ENCODE measurements at places on chromosomes 6 and 20.
A peak's percentile ranks its signal among the peaks of the same experiment; 100 is the strongest.

GRCh38 chr6:64750910-64751309, 956.1 kb downstream of the EYS start:
- DNase-seq, result no peak

- DNase-seq, result no peak
These were observed 306.3 kb upstream of the IRAK1BP1 start for GRCh38 chr6:78561015-78561414.

DNA sequence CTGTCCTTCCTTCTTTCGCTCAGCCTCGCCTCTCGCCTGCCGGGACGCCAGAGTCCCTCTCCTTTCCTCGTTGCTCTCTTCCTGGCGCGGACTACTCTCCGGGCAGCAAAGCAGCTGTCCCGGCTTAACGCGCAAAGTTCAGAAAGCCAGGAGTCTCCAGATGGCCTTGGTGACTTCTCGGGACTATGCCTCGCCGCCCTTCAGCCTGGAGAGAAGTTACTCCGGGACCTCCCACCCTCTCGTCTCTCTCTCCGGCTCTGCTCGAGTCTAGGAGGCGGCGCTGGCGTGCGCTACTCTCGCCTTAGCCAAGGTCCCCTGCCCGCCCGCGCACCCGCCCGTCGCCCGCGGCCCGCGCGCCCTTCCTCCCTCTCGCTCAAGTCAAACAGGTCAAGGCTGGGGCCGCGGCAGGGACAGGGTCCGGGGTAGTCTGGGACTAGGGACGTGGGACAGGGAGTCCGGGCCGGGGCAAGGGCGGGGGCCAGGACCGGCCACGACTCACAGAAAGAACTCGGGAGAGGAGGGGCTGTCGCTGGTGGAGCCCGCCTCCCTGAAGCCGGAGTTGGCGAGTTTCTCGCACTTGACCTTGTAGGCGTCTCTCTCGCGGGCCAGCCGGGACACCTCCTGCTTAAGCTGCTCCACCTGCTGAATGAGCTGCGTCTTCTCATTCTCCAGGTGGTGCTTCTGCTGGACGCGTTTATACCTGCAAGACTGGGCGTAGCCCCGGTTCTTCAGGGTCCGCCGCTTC, 1.5 kb downstream of the MAFB start:
- no peak for DNase-seq

GRCh38 chr6:156791320-156791850, 14.2 kb downstream of the ARID1B start:
- DNase-seq, result no peak

DNA sequence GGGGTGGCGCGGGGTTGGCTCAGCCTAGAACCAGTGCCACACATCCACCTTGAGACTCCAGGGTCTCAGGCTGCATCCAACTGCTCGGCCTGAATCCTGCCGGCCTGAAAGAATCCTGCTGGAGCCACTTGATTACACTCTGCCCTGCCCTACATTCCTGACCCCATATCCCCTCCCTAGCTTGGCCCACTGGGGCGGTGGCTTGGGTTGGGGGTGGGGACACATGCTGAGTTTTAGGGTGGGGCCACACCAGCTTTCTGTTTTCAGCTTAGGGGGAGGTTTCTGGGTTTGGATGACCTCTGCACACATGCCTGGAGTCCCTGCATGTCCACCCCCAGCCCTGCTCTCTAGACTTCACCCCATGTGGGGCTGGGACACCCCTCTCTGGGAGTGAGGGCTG, 6.8 kb downstream of the ITPR3 start:
- DNase-seq, result no peak

GRCh38 chr20:34705397-34706301, 1.5 kb downstream of the TP53INP2 start:
- no peak for DNase-seq

- no peak for DNase-seq
These were observed 57.5 kb upstream of the IL20RA start for GRCh38 chr6:137102050-137102848.

DNA sequence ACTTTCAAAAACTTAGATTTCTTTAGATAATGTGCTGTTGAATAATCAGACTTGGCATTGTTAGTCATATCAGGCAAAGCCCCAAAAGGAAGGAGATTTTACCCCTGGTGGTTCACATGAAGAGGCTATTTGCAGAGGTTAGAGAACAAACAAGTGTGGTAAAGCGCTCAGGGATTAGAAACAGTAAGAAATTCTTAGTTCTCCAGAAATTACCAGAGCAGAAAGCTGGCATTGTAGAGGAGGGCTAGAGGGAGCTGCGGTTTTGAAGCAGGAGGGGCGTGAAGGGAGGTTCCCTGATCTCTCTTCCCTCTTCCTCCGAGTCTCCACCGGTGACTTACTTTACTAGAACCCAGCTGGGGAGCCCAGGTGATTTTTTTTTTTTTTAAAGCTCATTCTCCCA, 10.2 kb downstream of the MYO6 start:
- DNase-seq, result no peak

- no peak for DNase-seq
These were observed 35.3 kb downstream of the TFAP2B start for GRCh38 chr6:50853939-50854338.

DNA sequence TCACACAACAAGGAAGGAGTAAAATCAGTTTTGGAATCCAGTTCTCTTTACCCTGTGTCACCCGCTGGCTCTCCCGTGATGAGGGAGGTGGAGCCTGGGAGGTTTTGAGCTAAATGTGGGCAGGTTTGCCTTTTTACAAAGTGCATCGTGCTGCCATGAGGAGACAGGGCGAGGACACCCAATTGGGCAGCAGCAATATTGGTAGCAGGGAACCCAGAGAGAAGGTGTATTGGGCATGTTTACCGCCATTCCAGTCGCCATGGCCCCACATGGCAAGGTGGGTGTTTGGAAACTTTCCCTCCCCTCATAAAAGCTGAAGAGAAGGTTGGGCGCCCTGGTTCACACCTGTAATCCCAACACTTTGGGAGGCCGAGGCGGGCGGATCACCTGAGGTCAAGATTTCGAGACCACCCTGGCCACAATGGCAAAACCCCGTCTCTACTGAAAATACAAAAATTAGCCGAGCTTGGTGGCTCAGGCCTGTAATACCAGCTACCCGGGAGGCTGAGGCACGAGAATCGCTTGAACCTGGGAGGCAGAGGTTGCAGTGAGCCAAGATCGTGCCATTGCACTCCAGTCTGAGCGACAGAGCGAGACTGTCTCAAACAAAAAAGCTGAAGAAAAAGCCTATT, 3.5 kb upstream of the UBE2V1 start:
- no peak for DNase-seq

GRCh38 chr6:54286141-54286540, 22.1 kb upstream of the TINAG start:
- no peak for DNase-seq

DNA sequence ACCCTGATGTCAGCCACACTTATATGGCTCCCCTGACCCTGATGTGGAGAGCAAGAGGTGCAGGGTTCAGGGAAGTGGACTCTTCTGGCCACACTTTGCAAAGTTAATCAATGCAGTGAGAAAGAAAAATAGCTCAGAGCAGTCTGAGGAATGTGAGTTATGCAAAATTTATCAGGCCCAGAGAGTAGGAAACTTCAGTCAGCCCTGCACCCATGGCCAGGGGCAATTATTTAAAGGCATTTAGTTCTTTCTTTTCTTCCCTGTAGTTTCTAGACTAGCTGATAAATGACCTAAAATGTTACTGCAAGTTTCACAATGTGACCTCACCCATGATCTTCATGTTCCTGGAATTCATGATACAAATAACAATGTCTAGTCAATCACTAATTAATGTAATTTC, 143.7 kb upstream of the GGTLC1 start:
- no peak for DNase-seq

GRCh38 chr6:129153257-129153656, 270.3 kb downstream of the LAMA2 start:
- DNase-seq, result no peak

GRCh38 chr20:62258499-62259293, 20.4 kb downstream of the OSBPL2 start:
- no peak for DNase-seq

DNA sequence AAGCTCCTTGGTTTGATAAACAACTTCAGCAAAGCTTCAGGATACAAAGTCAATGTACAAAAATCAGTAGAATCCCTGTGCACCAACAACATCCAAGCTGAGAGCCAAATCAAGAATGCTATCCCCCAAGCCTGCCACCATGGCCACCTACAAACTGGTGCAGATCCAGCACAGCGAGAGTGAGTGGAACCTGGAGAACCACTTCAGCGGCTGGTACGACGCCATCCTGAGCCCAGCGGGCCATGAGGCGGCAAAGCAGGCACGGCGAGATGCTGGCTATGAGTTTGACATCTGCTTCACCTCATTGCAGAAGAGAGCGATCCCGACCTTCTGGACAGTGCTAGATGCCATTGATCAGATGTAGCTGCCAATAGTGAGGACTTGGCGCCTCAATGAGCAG, 170.3 kb downstream of the KHDC1L start:
- DNase-seq, result no peak

- no peak for DNase-seq
These were observed 29.7 kb upstream of the TMX4 start for GRCh38 chr20:8049310-8049709.

GRCh38 chr6:40194447-40195170, 260.3 kb upstream of the MOCS1 start:
- no peak for DNase-seq

DNA sequence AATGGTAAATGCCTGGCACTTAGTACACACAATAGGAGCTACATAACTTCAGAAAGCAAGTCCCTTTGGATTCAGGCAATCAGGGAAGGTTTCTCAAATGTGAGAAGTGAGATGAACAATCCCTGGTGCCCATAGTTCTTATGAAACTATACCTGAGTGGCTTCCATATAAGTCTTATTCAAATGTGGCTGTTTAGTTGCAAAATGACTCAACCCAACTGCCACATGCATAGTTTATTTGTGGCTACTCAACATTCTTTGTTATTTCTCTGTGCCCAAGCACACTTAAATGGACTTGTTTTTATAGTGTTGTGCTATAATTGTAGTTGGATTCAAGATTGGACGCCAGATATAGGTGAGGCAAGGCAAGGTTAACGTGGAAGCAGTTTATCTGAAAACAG, 93.7 kb upstream of the ATXN1 start:
- no peak for DNase-seq

GRCh38 chr6:42260972-42261371, 43.3 kb upstream of the MRPS10 start:
- peak; percentile 30 for DNase-seq

DNA sequence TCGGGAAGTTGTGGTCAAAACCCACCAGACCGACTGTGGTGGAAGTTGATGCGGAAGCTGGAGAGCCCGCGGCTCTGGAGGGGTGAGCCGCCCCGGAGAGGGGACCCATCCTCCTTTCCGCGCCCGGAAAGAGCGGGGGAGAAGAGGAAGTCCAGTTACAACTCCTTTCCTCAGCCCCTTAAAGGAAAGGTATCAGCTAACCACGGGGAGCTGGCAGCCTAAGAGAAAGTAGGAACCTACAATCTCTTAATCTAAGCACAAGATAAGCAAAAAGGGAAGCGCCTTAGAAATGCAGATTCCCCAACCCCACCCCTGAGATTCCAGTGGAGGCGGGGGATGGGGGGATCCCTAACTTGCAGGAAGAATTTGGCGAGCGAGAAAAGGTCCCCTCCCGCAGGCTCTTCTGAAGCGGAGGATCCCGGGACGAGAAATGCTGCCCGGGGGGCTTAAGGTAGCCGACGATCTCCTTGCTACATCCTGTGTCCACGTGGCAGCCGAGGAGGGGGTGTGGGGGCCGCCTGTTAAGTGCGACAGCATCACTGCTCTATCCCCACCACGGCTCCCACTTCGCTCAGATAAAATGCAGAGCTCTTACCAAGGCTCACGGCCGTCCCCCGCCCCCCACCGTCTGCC, 87.5 kb downstream of the ZFP64 start:
- no peak for DNase-seq

GRCh38 chr6:28543651-28544610, 18.2 kb downstream of the GPX5 start:
- peak; percentile 30 for DNase-seq

- no peak for DNase-seq
These were observed 22.9 kb downstream of the ARHGAP18 start for GRCh38 chr6:129686941-129687627.

DNA sequence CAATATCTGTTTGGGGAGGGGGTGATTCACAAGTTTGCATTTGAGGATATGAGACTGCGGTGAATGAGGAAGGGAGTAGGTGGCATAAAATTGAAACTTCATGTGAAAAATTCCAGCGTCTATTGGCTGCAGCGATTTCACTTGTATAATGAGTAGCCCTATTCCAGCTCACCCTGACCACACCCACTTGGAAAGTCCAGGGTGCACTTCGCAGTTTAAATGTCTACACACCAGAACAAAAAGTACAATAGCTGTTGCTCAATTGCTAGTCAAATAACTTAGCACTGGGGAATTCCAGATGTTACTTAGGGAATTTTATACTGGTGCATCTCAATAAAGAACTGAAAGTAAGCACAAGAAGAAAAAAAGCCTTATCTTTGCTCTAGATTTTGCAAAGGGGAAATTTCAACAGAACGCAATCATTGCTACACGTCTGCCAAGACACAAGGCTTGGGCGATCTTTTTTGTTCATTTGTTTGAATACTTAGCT, 6.3 kb downstream of the TNFAIP3 start:
- no peak for DNase-seq

DNA sequence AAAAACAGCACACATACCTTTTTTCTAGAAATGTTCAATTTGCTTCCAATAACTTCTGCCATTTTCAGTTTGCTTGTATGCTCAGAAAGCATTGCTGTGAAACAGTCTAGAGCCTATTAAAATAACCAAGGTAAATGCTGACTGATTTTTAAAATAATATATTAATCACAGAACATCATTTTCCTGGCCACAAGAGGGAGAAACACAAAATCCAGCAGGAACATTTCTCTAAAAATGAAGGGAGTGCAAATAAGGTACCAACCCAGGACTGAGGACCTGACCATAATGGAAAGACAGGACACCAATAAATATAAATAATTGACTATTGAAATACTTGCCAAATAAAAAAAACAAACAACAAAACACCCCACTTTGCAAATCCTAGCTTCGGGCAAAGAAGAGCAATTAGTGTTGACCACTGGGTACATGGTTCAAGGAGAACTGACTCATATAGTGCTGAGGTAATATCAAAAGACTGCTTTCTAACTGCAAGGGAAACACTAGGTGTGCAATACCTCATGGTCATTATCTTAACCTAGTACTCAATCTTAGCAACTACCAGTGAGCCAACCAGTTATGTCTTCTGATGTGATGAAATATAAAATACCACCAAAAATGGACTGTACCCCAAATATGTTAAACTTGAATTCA, 42.9 kb downstream of the MDN1 start:
- no peak for DNase-seq

GRCh38 chr6:152184917-152185574, 377.6 kb downstream of the ESR1 start:
- DNase-seq, result no peak

- DNase-seq, result no peak
These were observed 35.4 kb downstream of the MAN1A1 start for GRCh38 chr6:119313937-119314884.

DNA sequence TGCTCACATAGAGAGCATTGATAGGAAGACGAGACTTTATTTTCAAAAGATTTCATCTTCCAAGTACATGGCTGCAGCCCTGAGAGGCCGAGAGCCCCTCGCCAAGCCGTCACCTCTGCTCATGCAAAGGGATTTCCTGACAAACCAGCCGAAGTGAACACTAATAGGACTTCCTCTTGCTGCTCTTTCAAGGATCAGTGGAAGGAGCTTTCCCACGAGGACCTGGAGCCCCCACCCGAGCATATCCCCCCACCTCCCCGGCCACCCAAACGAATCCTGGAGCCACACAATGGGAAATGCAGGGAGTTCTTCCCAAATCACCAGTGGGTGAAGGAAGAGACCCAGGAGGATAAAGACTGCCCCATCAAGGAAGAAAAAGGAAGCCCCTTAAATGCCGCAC, 69.3 kb downstream of the PTPN1 start:
- no peak for DNase-seq
